ENCODE measurements at places on chromosomes 7 and 10. TPM values are rescaled to one million over a fixed set of nuclear protein-coding genes. Genes with fewer than 3 reads are reported as not detected.

DNA sequence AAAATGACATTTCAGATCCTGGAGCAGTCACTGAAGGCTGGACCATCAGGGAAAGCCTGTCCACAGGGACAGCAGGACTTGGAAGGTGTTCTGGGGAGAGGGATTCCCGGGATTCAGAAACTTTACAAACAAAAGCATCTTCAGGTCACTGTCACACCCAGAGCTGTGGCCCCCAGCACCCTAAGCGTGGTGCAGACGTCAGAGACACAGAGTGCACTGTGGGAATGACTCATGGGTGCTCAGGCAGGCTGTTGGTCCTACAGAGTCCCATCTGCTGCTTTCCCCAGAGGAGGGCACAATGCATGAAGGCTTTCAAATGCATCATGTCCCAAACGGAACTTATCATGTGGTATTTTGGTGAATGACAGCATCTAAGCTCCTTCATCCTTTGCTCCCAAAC, 13.1 kb upstream of the LRMDA start:
- DNase-seq, result peak; percentile 64

Gene CCDC172
- not detected for total RNA-seq

DNA sequence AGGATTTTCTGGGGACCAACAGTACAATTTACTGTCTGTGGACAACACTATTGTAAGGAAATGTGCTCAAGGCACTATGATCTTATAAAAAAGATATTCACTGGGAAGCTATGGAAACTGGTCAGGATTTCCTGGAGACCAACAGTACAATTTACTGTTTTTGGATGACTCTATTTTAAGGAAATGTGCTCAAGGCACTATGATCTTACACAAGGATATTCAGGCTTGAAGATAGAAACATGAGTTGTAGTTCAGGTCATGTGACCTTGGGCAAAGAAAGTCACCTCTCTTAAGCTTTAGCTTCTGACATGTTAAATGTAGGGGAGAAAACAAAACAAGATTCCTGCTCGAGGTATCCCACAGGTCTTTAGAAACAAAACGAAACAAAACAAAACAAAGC, 1.7 kb upstream of the ITPRID1 start:
- no peak for DNase-seq

DNA sequence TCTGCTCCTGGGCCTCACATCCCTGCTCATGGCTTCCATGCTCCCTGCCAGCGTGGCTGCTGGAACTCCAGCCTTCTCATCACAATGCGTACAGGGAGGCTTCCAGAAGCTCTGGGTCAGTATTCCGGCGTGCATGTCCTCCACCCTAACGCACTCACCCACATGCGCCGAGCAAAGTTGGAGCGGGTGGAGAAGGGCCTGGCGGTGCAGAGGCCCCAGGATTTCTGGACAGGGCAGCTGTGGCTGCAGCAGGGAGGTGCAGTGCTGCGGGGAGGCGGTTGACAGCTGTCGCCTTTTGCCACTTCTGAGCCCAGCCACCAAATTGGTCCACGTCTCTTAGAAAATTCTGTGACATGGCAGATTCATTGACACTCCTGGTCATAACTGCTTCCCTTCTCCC, 33.6 kb upstream of the FAM20C start:
- no peak for DNase-seq

Gene CCDC7
- total RNA-seq, result 20.8 TPM

DNA sequence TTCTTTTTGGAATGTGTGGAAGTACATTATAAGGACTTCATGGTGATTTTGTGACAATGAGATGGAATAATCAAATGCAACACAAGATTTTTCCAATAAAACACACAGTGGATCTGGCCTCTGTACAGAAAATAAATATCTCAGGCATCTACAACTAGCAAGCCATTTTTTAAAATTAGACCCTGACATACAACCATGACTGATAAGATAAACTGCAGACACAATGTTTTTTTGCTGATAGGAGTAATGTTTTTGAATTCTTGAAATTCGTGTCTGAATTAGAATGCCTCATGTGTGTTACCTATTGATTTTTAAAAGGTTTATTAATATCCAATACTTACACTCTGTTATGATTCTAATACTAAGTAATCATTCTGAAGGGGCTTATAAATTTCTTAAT, 328.1 kb downstream of the HGF start:
- no peak for DNase-seq

- no peak for DNase-seq
These were observed 95.5 kb downstream of the NKX6-2 start for GRCh38 chr10:132690401-132690800.

Gene NYAP1
- total RNA-seq, result 1.2 TPM

DNA sequence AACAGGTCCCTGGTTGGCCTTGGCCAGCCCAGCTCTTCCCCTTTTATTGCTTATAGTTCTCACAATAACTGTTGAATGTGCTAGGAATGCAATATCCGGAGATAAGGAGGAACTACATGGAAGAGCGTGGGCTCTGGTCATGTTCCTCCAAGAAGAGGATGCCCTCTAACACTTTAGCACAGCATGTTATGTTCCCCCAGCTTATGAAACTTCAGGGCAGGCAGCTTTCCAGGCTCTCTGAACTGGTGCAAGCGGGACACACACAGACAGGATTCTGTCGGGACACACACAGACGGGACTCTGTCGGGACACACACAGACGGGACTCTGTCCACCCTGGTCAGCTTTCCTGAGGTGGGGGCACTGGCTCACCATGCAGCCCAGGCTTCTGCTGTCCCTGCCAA, 141.6 kb downstream of the PKD1L1 start:
- no peak for DNase-seq

Gene STX1A
- total RNA-seq, result 3.5 TPM

- no peak for DNase-seq
These were observed 502 bp downstream of the ZNF3 start for GRCh38 chr7:100080907-100081534.

DNA sequence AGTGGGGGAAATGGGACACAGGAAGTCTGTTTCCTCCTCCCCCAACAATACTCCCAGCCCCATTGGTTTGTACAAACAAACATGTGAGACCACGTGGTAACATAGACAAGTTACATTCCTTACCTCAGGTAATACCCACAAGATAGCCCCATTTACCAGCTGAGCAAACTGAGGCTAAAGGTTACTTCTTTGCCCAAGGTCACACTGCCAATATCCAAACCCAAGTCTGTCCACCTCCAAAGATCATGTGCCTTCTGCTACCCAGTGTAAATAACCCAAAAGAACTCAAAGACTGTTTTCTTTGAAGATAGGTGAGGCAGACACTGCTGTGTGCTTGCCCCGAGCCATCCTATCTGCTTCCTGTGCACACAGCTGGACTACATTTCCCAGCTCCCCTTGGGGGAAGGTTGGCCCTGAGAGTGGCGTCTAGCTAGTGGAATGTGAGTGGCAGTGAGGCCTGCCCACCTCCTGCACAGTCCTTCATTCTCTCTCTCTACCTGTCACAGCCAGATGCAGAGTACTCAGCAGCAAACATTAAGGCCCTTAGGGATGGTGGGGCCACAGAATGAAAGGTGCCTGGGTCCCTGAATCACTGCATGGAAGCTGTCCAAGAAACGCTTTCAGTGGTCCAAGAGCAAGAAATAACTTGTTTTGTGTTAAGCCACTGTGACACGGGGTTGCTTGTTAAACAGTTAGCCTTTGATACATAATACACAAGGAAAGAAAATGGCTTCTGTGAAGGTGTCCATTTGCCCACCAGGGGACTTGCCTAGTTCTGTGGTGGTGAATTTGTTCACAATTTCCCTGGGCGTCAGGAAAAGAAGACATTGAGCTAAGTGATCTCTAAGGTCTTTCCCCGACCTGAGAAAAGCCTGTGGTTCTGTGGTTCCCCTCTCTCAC, 257.7 kb upstream of the NFE2L3 start:
- no peak for DNase-seq

DNA sequence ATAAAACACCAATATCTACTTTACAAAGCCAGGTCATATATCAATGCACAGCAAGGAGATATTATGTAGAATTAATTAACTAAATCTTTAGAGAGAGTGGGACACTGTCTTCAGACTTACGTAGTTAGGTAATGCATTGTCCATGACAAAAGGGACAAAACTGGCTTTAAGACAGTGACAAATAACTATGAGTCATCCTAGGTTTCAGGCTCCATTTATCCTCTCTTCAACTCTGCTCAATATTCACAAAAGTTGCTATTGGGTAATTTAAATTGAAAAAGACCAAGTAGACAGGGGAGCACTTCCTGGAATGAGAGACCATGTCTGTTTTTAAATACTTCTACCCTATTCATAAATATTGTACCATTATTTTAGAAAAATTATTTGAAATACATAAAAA, 464.5 kb downstream of the ARL4A start:
- no peak for DNase-seq

Gene ACSM6
- total RNA-seq, result not detected

DNA sequence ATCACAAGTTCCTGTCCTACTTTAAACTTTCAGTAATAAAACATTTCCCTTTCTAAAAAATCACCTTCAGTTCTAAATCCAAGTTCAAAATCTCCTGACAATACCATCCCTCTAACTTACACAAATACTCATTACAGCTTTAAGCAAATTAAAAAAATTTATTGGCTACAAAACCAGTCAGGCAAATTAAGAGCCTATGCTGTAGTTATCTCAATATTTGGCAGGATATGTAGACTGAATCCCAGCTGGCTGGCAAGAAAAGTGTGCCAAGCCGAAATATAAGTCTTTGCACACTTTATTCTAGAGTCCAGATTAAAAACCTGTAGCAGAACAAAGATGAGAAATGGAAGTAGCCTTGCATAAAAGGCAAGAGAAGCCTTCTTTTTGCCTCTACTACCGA, 9.5 kb downstream of the WAPL start:
- no peak for DNase-seq

- DNase-seq, result no peak
These were observed 375.8 kb downstream of the HGF start for GRCh38 chr7:81394029-81394428.

DNA sequence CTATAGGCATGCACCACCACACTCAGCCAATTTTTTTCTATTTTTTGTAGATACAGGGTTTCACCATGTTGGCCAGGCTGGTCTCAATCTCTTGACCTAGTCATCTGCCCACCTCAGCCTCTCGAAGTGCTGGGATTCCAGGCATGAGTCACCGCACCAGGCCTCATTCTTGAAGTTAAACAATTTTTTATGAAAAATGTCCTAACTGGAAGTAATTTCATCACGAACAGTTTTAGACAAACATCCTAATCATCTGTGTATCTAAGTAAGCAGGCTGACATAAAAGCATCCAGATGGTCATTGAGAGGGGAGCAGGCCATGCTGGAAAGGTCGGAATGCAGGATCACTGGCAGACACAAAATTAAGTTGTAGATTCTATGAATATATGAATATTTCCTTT, 269.1 kb downstream of the ZMYND11 start:
- no peak for DNase-seq

- no peak for DNase-seq
These were observed 378.4 kb upstream of the NRG3 start for GRCh38 chr10:81496626-81497025.

Gene FAM25C
- not detected for total RNA-seq

- DNase-seq, result no peak
These were observed 46.4 kb downstream of the FAM107B start for GRCh38 chr10:14728346-14728745.

Gene SUV39H2
- 8.6 TPM for total RNA-seq

DNA sequence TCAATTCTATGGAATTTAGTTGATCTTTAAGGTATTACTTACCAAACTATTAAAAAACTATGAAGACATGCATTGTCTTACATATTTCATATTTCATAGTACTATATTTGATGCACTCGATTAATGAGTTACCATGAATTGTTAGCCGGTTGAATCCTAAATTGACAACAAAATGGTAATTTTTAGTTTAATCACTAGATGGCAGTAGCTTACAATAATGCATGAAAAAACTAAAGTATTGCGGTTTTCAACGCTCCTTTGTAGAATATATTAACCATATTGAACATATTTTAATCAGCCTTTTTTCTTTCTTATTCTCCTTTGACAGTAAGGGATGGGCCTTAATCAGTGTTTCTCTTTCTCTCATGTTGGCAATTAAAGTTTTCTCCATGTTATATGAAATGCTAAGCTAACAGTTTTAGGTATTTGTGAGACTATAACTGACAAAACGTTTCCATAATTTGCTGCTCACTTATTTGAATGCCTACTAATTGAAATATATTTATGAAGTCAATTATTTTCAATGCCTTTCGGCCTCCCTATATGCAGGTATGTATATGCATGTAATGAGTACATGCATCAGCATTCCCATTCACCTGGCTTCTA, 48.5 kb upstream of the ARL4A start:
- no peak for DNase-seq

Gene STEAP1B
- 2.6 TPM for total RNA-seq

- DNase-seq, result no peak
These were observed 148.1 kb downstream of the HERPUD2 start for GRCh38 chr7:35546691-35547429.

Gene AKR1C8
- 1.3 TPM for total RNA-seq

Gene IKZF1
- 22.0 TPM for total RNA-seq

DNA sequence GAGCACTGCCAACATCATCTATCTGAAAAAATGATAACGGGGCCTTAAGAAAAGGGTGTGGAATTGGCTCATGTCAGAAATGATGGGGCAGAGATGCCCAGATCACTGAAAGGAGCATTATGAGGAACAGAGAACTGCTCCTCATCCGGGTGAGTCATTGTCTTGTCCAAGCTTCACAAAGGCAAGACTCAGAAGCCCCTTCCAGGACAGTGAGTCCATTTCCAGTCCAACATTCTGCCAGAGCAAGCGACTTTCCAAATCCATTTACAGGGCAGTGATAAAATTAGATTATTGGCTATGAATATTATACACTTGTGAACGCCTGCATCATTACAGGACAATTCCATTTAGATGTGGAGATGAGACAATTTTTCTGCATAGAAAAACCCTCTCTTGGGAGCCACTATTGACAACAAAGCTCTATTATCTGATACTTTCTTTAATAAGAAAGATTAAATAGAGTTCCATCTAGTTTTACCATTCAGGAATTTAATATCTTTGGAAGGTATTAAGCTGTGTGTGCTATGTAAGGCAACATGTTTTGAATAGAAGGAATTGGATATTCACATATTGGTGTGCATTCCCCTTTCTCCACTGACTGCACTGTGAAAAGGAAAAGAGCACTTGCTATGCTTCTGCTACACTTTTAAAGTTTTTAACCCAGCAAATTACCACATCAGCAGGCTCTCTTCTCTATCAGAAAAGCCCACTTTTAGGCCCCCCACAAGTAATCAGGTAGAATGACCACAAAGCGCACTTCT, 159.6 kb downstream of the NRP1 start:
- no peak for DNase-seq

DNA sequence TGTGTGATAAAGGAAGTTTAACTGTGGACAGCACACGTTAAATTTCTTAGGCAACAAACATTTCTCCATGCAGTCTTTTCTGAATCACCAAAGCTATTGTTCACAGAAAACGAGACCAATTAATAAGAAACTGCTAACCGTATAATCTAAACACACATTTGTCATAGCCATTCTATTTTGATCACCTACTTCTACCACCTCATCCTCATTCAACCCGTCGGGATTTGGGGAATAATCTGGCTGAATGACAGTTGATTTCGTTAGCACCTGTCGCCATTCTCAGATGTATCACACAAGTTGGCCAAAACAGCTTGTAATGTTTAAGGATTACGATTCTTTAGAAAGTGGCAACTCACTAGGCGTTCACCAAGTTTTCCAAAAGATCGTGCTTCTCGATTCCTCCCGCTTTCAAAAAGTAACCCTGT, 1.2 kb downstream of the EZH2 start:
- no peak for DNase-seq
